ENCODE measurements at places on chromosomes 6 and 20. TPM values are rescaled to one million over a fixed set of nuclear protein-coding genes. Genes with fewer than 3 reads are reported as not detected.

DNA sequence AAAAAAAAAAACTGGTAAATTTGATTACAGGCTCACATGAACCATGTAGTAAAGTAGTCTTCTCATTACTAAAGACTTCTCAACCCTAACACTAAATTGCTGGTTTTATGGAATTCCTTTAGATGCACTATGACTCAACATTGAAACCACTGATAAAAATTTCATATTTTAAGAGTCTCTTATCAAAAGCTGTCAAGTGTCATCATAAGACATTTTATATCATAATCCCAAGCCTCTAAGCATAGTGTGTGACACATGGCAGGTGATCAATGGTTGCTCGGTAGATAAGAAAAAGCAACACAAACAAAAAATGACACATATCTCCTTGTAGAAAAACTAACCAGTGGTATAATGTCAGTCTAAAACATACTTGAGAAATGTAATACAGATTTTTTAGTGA, 258.4 kb downstream of the RNGTT start:
- H3K36me3 ChIP-seq = peaks cover 14% of the 10 kb centered on the region
- no peak for DNase-seq
- H3K27me3 ChIP-seq = no peaks in the 10 kb centered on the region
- no peak overlapping the region for H3K4me3 ChIP-seq
- H3K27ac ChIP-seq = no peak overlapping the region

The TRIM31 gene
- total RNA-seq = not detected

DNA sequence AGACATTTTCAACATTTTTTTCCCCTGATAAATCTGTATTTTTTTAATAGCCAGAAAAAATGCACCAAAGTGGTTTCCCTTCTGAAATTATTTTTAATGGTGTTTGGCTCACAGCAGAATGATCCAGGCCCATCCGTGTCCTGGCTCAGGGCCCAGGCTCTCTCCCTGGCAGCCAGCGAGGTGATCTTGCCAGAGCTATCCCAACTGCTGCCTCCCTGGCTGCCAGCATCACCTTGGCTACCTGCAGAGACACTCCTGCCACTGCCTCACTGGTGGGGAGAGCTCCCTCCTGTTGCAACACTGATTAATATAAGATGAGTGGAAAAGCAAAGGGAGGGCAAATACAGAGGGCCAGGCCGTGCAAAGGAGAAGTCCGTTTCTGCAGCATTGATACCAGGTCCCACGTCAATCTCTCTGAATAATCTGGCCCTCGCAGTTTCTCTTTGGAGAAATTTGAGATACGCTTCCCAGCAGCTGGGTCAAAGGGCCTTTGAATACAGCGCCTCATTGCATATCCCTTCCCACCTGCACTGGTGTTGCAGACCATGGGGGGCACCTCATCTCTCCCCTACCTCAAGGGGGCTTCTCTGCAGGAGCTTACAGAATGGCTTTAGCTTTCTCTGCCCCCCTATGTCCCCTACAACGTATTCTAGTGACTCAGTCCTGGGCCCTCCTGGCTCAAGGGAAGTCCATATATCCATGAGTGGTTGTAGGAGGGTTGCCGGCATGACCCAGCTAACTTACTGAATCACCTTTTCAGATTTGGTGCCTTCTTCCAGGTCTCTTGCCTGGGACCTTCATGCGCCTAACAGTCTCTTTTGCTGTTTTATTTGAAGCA, 12.8 kb upstream of the DSTN start:
- DNase-seq = no peak
- H3K27ac ChIP-seq = no peak overlapping the region
- no peak overlapping the region for H3K4me3 ChIP-seq

GRCh38 chr20:40433341-40433861, 255.6 kb downstream of the MAFB start:
- no peak for DNase-seq
- no peaks in the 10 kb centered on the region for H3K36me3 ChIP-seq
- H3K4me3 ChIP-seq = no peak overlapping the region
- H3K27ac ChIP-seq = peak overlapping the region; percentile 76
- H3K4me1 ChIP-seq = no peaks in the 10 kb centered on the region

- peaks cover 60% of the 10 kb centered on the region for H3K4me1 ChIP-seq
- peaks cover 3% of the 10 kb centered on the region for H3K36me3 ChIP-seq
- DNase-seq = no peak
- H3K27ac ChIP-seq = peak overlapping the region; percentile 24
Observed at GRCh38 chr6:117985916-117986315, 78.9 kb downstream of the SLC35F1 start.

GRCh38 chr6:48775157-48775556, 664.2 kb upstream of the PTCHD4 start:
- no peak overlapping the region for H3K4me3 ChIP-seq
- DNase-seq = no peak

GRCh38 chr20:3407771-3408637, 535 bp upstream of the DNAAF9 start:
- no peaks in the 10 kb centered on the region for H3K36me3 ChIP-seq
- H3K27ac ChIP-seq = peak overlapping the region; percentile 68

The TAGAP gene
- total RNA-seq = not detected

Data from neural crest cell (in vitro differentiated cells).